ENCODE measurements at places on chromosomes 4 and X.

DNA sequence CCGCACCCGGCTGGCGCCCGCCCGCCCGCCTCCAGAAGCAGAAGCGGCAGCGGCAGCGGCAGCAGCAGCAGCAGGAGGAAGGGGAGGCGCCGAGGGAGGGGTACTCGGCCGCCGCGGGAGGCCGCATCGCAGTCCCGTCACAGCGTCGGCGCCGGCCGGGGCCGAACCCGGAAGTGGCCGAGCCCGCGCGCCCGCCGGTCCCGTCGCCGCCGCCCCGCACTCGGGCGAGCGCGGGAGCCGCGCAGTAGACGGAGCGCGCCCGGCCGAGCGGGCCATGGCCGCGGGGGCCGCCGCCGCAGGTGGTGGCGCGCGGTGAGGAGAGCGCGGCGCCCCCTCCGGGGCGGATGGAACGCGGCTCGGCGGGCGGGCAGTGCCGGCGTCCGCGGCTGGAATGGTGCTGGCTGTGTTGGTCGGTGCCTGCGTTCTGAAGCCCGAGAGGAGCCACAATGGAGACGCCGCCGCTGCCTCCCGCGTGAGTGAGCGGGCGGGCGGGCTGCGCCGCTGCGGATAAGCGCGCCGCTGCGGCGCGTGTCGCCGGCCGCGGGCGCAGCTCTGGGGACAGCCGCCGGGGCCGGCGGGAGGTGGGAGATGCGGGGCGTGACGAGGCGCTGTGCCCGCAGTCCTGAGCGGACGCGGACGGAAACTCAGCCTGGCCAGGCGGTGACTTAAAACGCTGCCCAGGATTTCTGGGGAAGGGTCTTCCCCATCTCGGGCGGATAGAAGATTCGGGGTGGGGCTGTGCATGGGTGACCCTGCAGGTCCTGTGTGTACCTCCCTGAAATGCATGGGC lies at the start of gene KLHL2:
Gene KLHL2 (plus strand): TSS at position 131 of the 790 bp plus-strand sequence. CDS start 316 bp downstream, at position 447.
- peak; percentile 37 for DNase-seq

DNA sequence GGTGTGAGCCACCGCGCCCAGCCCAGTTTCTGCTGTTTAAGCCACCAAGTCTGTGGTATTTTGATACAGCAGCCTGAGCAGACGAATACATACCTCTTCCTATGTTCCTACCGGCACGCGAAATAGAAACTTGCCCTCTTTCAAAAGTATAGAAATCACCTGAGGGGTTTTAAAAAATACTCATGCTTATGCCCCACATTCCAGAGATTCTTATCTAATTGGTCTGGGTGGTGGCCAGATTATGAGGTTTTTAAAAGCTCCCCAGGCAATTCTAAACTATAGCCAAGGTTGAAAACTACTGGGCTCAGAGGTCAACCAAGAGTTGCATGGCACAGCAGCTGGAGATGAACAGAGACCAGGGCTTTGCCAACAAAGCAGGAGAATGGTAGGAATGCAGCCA lies 24.9 kb upstream of the HUWE1 start:
- no peak for DNase-seq

- no peak for DNase-seq
Measured at GRCh38 chr4:127622621-127622920, 10.2 kb upstream of the INTU start.

GRCh38 chrX:108584617-108585211 lies 145.1 kb downstream of the COL4A5 start:
- no peak for DNase-seq

DNA sequence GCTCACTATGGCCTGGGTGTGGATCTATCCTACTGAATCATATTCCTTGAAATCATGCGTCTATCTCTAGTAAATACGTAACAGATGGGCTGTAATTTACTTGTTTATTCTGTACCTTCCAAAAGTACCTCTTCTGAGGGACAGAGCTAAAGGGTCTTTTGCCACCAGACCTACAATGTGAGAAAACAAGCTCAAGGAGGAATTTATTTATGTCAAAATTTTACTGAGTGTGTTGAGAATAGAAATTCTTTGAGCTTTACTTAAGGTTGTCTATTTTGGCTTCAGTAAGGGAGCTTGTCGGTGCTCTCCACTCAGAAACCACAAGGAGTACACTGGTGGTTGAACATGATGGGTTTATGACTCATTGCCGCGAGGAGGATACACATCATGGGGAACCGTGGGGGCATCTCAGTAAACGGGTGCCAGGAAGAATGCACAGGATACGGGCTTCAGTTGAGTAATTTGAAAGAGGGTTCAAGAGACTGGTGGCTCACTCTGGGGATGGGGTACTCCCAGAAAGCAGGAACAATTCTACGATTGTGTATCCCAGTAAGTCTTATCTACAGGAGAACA lies 3.0 kb downstream of the ANK2 start:
- DNase-seq: no peak

DNA sequence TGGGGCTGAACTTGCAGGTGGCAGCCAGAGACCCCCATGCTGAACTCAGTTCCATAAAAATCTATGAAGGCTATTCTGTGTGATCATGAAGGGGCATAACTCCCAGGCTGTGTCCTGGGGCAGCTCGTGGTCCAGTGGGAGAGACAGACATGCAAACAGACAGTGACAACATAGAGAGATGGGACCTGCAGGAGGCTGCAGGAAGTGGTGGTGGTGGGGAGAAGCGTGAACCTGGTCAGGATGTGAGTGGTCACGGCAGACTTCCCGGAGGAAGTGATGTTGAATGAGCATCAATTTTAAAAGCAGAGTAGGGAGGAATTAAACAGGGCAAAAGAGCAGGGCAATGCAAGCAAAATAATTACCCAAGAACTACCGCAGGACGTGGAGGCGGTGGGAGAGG lies 23.2 kb upstream of the SORCS2 start:
- DNase-seq: no peak

- no peak for DNase-seq
Measured at GRCh38 chr4:53049528-53049927, 187.4 kb downstream of the RASL11B start.

DNA sequence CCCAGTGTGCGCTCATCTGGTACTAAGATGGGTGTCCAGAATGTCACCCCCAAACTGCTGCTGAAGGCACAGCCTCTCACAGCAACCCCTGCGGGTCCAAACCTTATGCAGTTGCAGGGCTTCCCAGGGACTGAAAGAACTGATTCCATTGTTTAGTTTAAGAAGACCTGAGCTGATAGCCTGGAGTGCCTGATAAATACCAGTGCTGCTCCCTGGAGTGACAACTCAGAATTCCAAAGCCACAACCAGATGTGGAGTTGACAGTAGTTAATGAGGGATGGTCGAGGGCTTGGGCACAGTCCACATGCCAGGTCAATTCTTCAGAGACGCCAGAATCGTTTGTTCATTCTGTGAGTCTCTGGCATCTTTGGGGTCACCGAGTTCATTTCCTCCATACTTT lies 71.2 kb downstream of the LNX1 start:
- DNase-seq: no peak

- no peak for DNase-seq
Measured at GRCh38 chr4:58587856-58588255, 1477.7 kb upstream of the IGFBP7 start.

DNA sequence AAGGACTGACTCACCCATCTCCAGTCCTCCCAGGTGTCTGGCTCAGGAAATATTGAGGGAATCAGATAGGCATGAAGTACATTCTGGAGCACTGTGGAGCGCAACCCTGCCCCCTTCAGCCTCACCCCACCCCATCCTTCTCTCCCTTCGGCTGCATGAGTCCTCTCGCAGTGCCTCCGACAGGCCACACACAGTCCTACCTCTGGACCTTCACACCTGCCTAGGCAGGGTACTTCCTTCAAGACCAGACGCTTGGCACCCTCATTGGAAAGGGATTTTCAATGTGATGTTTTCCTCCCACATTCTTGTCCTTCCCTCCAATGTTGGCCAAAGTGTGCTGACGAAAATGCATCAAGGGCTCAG lies 26.8 kb upstream of the PPP2R2C start:
- no peak for DNase-seq

GRCh38 chrX:53281321-53281822 lies at the start of gene IQSEC2:
TSS of gene IQSEC2 (minus strand) at chrX:53281584.
- DNase-seq: no peak

- no peak for DNase-seq
Measured at GRCh38 chrX:129574214-129574613, 34.2 kb downstream of the OCRL start.

- DNase-seq: no peak
Measured at GRCh38 chrX:105190252-105190853, 30.1 kb downstream of the TEX13A start.

GRCh38 chrX:119067023-119067739 lies 5.6 kb upstream of the CT47C1 start:
- DNase-seq: no peak

DNA sequence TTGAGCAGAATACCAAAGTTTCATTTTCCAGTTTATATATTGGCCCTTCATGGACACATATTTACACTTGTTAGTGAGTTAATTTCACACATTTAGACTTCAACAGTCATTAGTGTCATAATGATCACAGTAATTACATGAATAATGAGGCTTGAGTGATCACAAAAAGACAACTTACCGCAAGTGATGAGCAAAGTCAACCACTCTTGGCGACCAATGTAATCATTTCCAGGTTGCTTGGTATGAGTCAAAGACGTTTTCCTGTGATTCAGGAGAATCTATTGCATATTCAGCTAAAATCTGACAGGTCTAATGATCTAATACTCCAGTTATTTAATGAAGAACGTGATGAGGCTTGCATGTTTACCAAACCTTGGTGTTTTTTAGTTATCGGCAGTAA lies 407.9 kb upstream of the TENM3 start:
- DNase-seq: no peak

- no peak for DNase-seq
Measured at GRCh38 chr4:5866841-5867813, 25.8 kb downstream of the CRMP1 start.

DNA sequence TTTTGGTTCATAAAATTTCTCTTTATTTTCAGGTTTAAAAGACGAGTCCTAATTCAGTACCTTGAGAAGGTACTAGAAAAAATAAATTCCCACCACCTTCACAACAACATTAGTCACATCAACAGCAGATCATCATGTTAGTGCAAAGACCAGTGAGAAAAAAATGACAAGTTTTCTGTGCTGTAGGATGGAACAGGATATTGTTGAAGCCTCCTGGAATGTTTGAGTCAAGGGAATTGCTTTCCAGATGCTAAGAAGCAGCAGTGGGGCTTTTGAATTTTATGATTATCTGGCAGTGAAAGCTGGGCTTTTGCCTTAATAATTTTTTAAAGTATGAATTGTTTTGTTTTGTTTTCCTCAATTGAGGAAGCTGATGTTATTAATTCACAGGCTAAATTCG lies 61.0 kb downstream of the INTS6L start:
- DNase-seq: no peak

DNA sequence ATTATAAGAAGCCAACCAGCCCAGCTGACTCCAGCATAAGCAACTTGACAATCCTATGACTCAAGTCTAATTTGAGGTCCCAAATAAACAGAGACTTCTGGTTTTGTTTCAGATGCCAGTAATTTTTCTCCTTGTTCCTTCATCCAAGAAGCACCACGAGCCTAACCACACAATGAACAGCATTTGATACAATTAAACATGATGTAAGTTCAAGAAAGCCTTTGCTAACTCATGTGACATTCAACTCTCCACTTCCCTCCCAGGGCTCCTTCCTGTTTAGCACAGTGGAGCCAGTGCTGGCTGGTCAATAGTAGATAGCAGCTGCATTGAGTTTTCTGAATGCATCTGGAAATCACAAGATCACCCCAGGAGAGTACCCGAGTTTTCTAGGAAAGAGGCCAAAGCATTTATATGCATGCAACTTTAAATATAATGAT lies 206.3 kb downstream of the ARHGAP24 start:
- DNase-seq: no peak

DNA sequence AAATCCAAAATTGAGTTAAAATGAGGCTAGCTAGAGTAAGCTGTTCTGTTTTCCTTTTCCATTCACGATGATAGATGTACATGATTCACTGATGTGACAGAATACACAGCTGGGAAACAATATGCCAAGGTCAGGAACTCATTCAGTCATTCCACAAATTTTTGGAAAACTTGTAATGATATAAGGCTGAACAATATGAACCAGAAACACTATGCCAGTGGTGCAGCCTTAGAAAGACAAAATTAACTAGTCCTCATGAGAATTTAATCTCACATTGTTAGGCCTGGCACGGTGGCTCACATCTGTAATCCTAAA lies 50.0 kb upstream of the NDST3 start:
- no peak for DNase-seq

- DNase-seq: no peak
Measured at GRCh38 chr4:25423548-25423947, 46.5 kb downstream of the ANAPC4 start.

DNA sequence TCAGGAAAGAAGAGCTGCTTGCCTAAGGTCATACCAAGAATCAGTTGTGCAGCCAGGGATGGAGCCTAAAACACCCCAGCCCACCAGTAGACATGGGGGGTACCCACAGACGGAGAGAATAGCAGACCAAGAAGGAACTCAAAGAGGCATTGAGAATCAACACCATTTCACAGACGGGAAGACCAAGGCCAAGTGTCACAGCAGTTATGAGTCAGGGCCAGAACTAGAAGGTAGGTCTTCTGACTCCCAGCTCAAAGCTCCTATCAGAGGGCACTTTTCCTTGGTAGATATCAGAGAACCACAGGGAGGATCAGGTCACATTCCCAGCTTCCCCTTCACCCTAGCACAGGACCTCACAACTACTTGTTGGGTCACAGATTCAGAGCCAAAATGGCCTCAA lies 14.5 kb downstream of the OTUD5 start:
- DNase-seq: no peak

GRCh38 chr4:39730072-39730471 lies 32.1 kb downstream of the UBE2K start:
- DNase-seq: no peak

DNA sequence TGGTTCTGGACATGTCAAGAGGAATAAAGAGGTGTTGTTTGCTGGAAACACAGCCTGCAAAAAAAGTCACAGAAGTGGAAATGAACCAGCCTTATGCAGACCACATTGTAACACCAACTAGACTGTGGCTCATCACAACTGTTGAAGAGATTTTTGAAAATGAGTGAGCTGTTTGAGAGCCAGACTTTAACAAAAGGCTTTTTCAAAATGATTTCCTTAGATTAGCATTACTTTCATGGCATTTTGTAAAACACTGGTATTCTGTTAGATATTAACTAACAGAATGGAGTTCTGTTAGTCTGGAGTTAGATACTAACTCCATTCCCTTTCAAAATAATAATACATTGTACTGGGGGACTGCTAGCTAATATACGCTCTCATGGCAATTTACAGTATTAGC lies 60.6 kb upstream of the GABRA2 start:
- no peak for DNase-seq

GRCh38 chr4:185713272-185713671 lies 98.7 kb downstream of the SORBS2 start:
- no peak for DNase-seq

GRCh38 chr4:15396157-15396800 lies 31.6 kb upstream of the C1QTNF7 start:
- DNase-seq: peak; percentile 15

- DNase-seq: no peak
Measured at GRCh38 chr4:40328383-40328782, 6.8 kb upstream of the CHRNA9 start.

GRCh38 chr4:89008166-89008565 lies 48.8 kb downstream of the FAM13A start:
- DNase-seq: no peak

- no peak for DNase-seq
Measured at GRCh38 chrX:66633541-66633940, 5.3 kb downstream of the EDA2R start.

Data from stimulated activated CD8-positive, alpha-beta memory T cell treated with anti-CD3 and anti-CD28 coated beads, Interleukin-7, amount 100 ng/mL, for 1 hour (primary cell).